ENCODE measurements at places on chromosomes 12 and 14.

DNA sequence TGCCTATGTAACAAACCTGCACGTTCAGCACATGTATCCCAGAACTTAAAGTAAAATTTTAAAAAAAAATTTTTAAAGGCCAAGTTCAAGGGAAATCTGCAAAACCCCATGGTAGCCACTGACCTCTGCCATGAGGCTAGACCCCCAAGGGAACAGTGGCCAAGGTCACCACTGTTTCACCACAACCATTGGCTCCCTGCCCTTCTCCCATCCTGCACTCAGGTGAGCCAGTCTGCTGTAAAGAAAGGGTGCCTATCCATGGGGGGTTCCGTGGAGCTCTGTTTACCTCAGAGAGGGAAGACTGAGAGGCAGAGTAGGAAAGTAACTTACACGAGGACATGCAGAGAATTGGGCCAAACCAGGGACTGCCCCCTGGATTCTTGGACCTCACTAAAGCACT is 38.6 kb downstream of the VWF start:
- DNase-seq = no peak

GRCh38 chr14:26204366-26204727 is 393.5 kb downstream of the NOVA1 start:
- DNase-seq = no peak

DNA sequence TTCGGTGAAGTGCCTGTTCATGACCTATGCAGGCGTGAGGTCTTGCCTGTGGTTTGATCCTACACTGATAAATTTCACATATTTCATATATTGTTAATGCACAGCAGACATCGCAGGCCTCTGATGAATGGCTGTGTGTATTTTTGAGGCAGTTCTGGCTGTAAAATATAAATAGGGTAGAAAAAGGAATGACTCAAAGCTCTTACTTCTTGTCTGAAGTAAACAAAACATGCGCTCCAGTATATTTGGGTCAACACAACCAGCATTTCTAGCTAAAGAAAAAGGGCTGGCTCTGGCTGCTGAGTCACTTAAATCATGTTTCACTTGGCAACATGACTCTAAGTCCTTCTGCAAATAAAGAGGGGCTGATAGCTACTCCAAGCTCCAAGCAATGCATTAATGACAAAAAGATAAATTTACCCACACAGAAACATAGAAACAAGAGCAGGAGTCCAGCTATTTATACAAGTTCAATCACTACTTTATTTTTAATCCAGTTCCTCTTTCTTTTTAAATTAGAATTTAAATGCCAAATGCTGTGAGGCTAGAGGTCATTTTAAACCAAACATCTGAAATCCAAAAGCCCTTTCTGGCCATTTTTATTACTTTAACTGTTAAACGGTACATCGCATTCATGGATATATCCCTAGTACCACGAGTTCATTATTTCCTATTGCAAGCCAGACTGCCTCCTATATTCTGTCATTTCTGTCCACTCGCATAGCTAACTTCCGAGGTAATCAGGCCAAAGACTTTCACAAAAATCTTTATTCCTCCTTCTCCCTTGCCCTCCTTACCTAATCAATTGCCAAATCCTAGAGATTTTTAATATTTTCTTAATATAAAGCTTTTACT is 54.3 kb upstream of the TMCC3 start:
- DNase-seq = no peak

DNA sequence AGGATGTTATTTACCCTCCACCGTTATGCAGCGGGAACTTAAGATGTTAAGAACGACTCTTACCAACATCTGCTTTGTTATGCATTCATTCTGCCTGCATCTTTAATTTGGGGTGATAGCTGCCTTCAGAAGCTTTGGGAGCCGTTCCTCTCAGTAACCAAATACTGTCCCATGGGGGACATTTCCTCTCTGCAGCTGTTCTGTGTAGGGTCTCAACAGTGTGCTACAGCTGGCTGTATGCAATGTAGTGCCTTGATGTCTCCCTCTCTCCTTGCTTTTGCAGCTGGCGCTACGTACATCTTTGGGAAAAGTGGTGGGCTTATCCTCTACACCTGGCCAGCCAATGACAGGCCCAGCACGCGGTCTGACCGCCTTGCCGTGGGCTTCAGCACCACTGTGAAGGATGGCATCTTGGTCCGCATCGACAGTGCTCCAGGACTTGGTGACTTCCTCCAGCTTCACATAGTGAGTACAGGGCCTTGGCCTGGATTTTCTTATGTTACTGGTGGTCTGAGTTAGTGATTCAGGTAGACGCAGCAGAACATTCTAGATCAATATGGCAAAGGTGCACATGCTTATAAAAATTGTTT is 744.3 kb downstream of the DIO2 start:
- no peak for DNase-seq

GRCh38 chr12:27236498-27236897 is 7.6 kb upstream of the STK38L start:
- no peak for DNase-seq

DNA sequence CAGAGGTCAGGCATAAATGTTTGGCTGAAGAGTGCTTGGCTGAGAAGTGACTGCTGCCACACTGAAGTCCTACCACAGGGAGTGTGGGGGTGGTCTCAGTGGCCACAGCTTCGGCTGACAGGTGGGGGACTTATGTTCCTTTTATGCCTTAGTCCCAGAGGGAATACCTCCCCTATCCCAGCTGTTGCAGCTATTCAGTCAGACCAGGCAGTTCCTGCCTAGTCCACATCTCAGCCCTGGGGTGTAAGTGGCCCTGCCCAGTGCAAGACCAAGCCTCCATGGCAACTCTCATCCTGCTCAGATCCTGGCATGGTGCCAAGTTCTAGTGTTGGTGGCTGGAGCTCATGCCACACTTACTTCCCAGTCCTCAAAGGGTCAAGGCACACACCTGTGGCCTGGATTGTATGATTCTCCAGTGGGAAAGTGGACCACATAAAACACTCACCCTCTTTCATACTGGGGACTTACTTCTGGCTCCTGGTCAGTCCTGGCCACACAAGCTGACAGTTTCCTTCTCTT is 161.3 kb upstream of the CAND1 start:
- no peak for DNase-seq

DNA sequence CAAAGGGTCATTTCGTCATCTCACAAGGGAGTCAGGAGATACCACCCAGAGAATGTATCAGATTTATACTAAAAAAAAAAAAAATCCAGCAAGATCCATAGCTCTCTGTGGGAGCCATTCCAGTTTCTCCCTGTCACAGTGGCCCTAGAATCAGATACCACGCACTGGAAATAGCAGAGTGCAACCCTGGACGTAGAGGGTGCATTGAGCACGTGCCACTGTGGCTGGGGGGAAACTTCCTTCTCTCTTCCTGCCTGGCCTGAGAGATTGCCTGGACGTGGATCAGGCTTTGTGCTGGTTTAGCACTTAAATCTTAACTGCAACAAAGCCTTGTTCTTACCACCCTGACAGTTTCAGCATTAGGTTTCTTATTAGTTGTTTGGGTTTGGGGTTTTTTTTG is 124.3 kb downstream of the FBXL14 start:
- no peak for DNase-seq

DNA sequence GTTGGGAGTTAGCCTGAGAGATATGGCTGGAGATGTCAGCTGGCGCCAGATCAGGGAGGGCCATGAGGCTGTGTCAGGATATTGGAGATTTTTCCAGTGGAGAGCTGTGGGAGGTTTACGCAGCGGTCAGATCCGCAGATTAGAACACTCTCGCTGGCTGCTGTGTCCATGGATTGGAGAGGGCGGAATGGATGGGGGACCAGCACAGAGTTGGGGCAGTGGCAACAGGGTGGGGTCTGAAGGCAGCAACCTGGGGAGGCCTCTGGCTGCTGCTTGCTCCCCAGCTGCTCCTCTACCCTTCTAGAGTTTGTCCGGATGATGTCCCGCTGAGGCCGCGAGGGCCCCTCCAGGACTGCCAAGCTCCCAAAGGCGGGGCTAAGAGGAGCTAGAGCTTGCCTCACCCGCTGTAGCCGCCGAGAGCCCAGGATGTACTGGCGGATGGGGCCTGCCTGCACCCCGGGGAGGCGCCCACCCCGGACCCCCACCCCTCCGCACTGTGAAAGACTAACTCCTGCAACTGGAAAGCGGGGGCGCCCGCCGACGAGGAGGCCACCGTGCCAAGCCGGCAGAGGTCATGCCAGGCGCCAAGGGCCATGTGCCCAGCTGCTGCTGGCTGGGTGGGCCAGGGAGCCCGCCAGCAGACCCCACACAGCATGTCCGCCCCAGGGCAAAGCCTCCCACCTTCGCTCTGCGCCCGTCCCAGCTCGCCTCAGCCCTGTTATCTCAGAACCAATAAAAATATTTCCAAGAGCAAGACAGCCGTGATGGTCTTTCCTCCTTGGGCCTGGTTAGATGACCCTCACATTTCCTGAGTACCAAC is 20.2 kb upstream of the MLEC start:
- no peak for DNase-seq

DNA sequence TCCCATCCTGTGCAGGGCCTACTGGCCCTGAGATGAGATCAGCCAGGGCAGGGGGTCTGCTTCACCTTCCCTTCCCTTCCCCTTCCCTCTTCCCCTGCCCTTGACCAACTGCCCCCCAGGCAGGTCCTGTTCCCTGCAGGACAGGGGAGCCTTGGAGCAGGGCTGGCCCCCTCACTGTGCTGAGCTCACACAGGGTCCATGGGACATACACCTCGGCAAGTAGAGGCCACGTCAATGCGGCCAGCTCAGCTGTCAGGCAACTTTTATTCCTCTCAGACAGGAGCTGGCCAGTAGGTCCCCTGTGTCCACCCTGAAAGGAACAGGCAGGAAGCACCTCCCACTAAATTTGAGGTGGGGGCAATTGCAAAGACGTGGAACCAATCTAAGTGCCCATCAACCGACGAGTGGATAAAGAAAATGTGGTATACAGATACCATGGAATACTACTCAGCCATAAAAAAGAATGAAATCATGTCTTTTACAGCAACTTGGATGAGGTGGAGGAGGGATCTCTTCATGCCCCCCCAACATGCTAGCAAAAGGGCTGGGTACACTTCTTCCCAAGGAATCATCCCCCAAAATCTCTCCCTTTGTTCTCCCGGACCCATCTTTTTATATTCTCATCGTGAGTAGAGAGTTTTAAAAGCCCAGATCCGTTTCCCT is 148.7 kb downstream of the BCL11B start:
- no peak for DNase-seq

DNA sequence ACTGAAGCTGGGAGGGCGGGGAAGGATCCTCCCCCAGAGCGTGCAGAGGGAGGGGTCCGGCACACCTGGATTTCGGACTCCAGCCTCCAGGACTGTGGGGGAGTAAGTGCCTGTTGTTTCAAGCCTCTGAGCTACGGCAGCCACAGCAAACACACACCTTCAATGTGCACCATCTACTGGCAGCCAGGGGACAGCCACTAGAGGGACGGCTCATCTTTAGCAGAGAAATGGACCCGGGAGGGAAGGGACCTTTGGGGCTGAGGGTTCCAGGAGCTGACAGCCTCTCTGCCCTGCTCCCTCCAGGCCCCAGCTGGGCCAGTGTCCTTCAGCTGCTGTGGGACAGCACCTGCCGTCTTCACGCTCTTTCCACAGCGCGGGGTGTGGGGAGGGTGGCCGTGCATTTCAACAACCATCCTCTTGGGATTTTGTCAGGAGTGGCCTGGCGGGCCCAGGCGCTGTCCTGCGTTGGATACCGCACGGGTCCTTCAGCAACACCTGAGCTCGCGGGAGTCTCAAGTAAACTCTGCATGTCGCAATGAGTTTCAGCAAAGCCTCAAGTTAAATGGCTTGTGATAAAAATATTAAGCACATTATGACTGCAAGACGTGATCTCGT is 209.2 kb upstream of the C14orf180 start:
- no peak for DNase-seq

- no peak for DNase-seq
Measured at GRCh38 chr12:96238336-96239047, 44.3 kb downstream of the ELK3 start.

DNA sequence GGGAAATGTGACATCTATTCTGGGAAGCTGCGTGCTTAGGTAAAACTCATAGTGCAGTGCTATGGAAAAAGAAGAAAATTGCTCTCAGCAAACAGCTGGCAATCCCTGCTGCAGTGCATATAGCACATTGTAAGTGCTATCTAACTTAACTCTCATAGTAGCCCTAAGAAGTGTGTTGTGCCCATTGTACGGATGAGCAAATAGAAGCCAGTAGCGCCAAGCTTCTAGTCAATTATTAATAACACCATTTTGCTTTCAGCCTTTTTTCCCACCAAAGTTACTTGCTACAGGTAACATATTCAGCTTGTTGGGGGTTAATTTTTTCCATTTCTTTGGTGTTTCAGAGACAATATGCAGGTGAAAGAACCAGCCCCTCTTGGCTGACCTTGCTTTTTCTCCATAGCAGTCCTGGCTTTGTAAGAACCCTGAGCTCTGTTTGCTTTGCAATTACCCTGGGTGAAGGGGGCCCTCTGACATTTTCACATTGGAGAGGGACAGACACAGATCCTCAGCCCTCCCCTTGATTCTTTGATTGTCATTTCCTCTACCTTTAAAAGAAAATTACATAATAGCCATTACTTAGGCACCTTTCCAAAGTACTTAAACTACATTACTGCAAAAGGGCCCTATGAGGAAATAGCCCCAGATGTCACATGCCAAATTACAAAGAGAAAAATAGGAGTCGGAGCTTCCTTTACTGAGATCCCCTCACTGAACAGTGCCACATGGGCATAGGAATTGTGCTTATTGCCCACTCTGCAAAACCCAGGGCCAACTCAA is 576.2 kb upstream of the TBX3 start:
- DNase-seq = no peak

DNA sequence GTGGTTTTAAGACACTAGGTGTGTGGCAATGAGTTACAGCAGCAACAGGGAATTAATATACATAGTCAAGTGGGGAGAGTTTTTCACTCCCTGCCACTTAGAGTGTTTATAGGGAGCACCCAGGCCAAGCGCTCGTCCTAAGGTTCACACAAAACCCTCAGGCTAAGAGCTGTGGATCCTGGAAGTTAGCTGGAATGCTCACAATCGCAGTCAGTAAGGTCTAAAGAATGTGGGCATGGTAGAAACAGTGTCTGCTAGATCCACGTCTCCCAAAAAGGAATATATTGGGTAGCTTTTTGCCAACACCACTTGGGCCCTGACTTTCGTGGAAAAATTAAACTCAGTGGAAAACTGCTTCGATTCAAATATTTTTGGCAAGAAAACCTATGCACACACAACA is 36.6 kb downstream of the STAB2 start:
- DNase-seq = no peak
